Renal cortex interstitium (tissue), 15 donors: ENCODE measurements at places on chromosomes 5 and 9. TPM values are rescaled to one million over a fixed set of nuclear protein-coding genes. Genes with fewer than 3 reads are reported as not detected.

LCN2 gene
- 1.2 TPM for polyA plus RNA-seq

TAS2R1 gene
- not detected for polyA plus RNA-seq

KIF4B gene
- 0.22 TPM for polyA plus RNA-seq

TLR4 gene
- 7.6 TPM for polyA plus RNA-seq

UNC13B gene
- polyA plus RNA-seq, result 25.5 TPM

RELL2 gene
- polyA plus RNA-seq, result 0.64 TPM

GRCh38 chr9:27329291-27329690 lies 32.3 kb upstream of the EQTN start:
- no peak for DNase-seq

GRCh38 chr9:122377241-122378164 lies 6.7 kb downstream of the PTGS1 start:
- no peak for DNase-seq

GRCh38 chr5:28430565-28431178 lies 1392.3 kb upstream of the CDH9 start:
- DNase-seq, result no peak

DNA sequence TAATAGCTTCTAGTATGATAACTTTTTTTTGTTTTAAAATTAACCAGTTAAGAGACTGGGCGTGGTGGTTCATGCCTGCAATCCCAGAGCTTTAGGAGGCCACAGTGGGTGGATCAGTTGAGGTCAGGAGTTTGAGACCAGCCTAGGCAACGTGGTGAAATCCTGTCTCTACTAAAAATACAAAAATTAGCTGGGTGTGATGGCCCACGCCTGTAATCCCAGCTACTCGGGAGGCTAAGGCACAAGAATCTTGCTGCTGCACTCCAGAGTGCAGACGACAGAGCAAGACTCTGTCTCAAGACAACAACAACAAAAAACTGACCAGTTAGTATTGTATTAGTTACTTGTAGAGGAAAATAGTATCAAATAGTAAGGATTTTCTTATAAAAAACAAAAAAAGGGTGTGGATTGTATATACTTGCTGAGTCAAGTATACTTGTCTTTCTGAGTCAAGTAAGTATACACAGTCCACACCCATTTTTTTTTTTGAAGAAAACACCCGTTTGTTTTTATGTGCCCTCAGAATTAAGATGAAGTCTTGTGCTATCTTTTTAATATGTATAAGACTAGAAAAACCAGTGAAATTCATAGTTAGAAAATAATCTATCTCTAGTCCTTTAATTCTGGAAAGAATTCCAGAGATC lies 25.3 kb downstream of the UBAP1 start:
- DNase-seq, result no peak

DNA sequence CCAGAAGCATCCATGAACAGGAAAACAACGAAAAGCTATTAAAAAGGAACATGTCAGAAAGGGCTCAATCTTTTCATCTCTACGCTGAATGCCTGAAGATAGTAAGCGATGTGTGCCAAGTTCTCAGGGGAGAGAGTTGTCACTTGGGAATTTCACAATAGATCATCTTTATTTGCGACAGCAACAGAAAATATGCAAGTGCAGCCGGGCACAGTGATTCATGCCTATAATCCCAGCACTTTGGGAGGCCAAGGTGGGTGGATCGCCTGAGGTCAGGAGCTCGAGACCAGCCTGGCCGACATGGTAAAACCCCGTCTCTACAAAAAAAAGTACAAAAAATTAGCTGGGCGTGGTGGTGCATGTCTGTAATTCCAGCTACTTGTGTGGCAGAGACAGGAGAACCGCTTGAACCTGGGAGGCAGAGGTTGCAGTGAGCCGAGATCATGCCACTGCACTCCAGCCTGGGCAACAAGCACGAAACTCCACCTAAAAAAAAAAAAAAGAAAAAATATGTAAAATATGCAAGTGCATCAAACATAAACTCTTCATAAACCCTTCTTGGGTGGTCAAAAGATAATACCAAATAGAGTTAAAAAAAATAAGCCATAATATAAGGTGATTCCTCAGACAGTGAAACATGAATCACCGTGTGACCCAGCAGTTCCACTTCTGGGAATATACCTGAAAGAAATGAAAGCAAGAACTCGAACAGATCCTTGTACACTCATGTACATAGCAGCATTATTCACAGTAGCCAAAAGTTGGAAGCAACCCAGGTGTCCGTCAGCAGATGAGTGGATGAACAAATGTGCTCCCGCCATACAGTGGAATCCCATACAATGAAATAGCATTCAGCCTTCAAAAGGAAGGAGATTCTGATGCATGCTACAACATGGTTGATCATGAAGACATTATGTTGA lies 16.2 kb downstream of the SFXN1 start:
- no peak for DNase-seq

- DNase-seq, result no peak
Measured at GRCh38 chr5:158910782-158911692, 188.7 kb downstream of the EBF1 start.
